ENCODE measurements at places on chromosomes 5 and 9.
A peak's percentile ranks its signal among the peaks of the same experiment; 100 is the strongest.

DNA sequence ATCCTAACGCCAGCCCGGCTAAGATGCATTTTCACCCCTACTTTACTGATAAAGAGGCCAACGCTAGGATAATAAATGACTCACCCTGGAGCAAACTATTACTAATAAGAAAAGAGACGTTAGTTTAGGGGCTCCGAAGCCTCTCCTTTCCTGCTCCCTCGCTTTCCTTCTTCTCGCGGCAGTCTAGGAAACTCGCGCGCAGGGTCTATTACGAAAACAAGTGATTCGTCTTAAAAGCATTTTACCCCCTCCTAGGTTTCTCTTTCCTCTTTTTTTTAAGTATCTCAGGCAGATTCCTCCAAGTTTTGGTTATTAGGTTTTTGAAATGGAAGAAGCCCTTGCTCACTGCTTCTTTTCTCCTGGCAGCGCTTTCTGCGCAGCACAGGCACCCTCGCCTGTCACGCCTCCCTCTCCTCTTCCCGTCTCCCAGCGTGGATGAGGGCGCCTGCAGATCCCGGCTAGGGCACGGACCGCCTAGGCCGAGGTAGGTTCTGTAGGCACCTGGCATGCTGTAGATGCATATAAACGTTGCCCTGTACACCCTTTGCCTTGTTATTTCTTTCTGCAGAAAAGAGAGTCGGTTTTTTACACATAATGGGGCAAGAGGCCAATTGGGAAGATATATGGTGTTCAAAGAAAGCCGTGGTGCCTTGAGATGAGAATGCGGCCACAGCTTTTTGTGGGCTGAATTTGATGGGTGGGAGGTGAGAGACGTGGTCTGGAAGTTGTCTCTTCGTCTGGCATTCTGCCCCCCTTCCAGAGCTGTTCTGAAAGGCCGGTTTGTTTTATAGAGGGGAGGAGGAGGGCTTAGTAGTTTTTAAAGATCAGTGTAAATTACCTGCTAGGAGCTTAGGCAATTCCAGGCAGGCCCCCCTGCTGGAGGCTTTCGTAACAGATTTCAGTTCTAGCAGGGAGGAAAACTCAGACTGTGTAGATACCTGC is 983 bp downstream of the GCNT1 start:
- no peak for DNase-seq

DNA sequence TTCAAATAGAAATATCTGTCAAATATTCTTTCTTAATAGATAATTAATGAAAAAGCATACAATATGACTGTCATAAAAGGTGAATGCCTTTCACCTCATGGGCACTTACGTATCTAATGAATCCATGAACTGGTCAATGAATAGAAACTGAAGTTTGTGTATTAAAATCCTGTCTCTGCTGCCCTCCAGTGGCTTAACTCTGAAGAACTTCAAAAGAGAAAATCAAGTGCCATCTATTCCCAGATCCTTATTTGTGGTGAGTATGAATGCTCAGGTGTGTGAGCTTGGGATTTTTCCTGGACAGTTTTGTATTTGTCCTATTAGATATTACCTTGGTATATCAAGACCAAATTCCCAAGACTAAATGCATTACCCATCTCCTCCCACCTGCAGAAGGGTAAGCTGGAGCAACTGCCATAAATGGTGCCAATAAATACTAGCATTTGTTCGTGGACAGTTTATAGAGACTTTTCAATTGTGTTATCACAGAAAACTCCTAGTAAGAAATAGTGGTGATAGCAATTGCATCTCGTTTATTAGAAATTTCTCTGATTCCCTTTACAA is 44.0 kb upstream of the SVEP1 start:
- DNase-seq: no peak

DNA sequence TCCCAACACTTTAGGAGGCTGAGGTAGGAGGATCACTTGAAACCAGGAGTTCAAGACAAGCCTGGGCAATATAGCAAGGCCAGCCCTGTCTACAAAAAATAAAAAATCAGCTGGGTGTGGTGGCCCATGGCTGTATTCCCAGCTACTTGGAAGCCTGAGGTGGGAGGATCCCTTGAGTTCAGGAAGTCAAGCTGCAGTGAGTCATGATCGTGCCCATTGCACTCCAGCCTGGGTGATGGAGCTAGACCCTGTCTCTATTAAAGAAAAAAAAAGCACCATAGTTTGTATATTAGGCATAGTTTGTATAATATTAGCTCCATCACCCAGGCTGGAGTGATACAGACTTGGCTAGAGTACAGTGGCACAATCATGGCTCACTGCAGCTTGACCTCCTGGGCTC is 9.6 kb upstream of the NME5 start:
- DNase-seq: no peak

- no peak for DNase-seq
Observed at GRCh38 chr9:16143947-16144890, 591.4 kb downstream of the CCDC171 start.

DNA sequence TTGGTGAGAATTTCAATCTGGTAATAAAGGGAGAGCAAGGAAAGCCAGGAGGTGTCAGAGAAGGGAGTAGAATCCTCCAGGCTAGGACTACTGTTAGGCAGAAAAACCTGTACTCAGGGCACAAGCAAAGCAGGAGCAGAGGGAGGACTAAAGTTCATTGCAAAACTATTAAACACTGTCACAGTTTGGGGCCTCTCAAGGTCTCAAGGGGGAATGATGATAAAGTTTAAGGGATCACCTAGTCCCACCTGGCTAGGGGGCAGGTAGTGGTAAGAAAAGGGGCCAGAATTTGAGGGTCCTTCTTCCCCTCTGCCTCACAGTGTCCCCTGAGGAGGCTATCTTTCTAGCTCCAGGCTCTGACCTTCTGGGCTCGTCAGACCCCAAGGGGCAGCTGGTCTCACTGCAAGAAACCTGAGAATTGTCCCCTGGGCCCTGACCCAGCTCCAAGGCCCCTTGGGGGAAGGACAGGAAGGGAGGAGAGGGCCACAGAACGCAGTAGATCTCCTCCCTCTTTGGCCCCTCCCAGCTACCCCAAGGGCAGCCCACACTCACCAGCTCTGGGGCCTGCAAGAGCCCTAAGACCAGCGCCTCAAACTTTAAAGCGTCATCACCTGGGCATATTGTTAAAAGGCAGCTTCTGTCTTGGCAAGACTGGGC is 974 bp downstream of the CCDC69 start:
- peak; percentile 88 for DNase-seq

DNA sequence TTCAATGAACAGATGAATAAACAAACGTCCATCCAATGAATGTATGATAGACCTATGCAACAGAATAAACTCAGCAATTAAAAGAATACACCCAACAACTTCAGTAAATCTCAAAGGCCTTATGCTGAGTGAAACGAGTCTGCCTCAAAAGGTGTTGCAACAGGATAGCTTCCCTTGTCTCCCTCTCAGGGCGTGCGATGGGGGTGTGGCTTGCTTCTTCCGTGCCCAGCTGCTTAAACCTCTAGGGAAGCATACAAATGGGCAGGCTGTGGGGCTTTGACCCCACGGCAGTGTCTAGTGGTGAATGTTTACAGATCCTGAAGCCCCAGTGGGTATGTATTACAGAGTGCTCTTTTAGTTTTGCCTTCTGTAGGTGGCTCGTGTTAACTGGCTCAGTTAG is 87.0 kb upstream of the CCL21 start:
- no peak for DNase-seq

DNA sequence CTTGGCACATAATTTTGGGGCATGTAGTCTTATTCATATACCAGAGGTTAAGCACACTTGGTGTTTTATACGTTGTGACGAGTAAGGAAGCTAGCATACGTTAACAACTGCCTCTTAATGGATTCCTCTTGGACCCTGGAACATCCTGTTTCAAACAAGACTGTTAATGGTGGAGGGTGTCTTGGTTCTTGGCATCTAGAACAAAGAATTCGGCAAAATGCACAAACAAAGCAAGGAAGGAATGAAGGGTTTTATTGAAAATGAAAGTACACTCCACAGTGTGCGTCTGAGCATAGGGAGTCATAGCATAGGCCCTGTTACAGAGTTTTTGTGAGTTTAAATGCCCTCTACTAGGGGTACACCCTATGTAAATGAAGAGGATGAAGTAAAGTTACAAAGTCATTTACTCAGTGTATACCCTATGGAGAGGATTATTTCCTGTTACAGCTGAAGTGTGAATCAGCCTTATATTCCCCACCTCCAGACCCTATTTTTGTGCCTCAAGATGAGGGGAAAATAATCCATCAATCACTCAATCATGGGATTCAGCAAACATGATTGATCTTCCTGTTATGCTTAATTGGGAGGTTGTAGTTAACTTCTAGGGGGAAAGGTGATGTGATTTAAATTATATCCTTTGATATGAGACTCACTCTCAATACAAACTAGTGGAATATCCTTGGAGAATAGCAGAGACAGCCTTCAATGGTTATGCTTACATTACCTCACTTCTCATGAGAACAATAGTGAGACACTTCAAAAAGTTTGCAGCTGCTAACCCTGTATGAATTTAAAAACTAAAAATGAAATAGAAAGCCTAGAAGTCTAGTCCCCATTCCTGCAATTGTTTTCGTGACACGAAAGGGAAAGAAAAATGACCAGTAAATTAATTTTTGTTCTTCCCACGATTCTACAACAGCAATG is 84.9 kb upstream of the MYO10 start:
- no peak for DNase-seq

DNA sequence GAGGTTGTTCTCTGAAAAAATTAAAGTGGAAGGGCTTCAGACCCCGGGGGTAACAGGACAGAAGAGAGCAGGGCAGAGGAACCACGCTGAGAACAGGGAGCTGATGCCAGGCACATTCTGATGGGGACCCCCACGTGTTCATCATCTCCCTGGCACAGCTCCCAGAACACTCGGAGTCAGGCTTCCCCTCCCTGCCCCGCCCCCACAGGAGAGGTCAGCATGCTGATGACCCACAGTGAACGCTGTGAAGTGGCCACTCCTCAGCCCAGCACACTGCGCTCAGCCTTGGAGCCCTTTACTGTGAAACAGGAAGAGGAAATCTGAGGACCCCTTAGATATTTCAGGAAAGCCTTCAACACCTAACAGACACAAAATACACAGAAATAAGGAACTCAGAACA is 16.4 kb downstream of the RETREG1 start:
- DNase-seq: peak; percentile 73

DNA sequence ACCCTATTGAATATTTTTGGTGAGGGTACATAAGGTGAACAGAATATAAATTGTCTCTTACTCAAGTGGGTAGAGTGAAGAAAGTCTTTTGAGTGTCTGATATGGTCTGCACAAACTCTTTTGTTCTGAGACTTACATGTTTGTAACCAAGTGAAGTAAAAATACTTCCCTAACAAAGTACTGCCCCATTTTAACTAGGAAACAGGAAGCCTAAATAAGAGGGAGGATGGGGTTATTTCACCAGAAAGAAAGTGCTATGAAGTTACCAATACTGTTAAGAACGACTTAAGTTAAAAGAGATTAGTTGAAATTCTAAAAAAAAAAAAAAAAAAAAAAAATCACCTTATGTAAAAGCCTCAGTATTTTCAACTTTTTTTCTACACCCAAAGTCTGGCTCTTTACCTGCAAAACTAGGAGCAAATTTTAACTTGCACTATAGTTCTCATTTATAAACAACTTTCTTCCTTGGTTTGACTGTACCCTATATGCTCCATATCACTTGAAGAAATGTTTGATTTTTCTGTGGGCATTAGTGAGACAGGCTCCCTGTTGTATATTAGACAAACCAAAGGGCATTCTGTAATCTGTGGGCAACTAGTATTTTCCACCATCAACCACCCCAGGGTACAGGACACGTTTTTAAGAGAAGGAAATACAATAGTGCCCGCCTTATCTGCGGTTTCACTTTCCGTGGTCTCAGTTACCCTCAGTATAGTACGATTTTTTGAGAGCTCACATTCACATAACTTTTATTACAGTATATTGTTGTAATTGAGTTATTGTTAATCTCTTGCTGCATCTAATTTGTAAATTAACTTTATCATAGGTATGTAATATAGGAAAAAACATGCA is 127.7 kb downstream of the NR3C1 start:
- DNase-seq: no peak

DNA sequence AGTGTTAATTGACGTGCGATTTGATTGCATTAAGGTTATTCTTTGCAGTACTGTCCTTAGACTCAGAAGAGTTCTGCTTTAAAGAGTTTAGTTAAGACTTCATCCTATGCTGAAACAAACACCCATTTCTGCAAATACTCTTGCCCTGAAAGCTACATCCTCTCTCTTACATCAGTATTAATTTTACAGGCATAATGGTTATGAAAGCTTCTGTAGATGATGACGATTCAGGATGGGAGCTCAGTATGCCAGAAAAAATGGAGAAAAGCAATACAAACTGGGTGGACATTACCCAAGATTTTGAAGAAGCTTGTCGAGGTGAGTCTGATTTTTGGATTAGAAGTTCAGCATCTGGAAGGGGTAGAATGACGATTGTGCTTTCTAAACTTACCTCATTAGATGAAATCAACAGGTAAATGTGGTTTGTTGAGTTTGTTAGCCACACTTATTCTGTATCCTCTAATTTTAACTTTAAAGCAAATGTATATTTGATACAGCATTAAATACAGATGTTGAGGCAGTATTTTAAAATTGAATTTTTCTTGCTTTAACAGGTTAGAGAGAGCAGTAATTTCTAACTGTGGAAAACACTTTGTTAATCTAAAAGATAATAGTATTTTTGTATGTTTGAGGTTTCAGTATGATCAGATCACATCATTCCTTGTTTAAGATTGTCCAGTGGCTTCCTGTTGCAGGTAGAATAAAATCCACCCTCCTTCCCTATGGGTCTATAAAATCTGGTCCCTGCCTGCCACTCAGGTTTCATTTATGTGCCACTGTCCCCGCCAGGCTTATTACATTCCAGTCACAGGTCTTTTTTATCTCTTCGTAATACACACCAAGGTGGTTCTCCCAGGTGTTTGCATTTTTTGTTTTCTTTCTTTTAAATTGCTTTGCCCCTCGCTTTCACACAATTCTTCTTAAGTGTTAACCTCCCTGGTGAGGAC is 1.3 kb downstream of the NAA35 start:
- DNase-seq: no peak

DNA sequence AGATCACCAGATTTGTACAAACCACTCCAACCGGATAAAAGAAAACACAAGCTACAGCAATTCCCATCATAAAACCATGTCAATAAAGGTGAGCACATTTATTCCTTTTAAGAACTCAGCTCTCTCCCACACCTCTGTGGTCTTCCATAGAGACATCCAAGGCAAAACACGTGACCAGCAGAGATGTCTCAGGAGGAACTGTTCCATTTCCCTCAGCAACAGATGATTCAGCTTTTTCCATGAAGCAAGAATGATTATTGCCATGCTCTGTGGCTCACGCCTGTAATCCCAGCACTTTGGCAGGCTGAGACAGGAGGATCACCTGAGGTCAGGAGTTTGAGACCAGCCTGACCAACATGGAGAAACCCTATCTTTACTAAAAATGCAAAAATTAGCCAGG is 15.8 kb downstream of the GZMK start:
- DNase-seq: no peak

- no peak for DNase-seq
Observed at GRCh38 chr5:144335561-144335960, 164.9 kb downstream of the KCTD16 start.
